Fibroblast of lung (primary cell): ENCODE measurements at places on chromosomes 11 and 22. TPM values are rescaled to one million over a fixed set of nuclear protein-coding genes. Genes with fewer than 3 reads are reported as not detected.

The SELENOH gene
- total RNA-seq = 93.0 and 99.1 TPM in 2 replicates

The LRRC55 gene
- total RNA-seq = not detected in 2 replicates

The FGF19 gene
- total RNA-seq = not detected in 2 replicates

The PRRG4 gene
- total RNA-seq = under 0.01 and 0.33 TPM in 2 replicates

The APLP2 gene
- 415 and 508 TPM in 2 replicates for total RNA-seq

The TYR gene
- not detected in 2 replicates for total RNA-seq

The UBASH3B gene
- 22.9 and 44.4 TPM in 2 replicates for total RNA-seq

The P4HA3 gene
- 4.1 and 5.1 TPM in 2 replicates for total RNA-seq

The ARAP1 gene
- 97.3 and 113 TPM in 2 replicates for total RNA-seq

The PSMA1 gene
- 136 and 165 TPM in 2 replicates for total RNA-seq

The CHRNA10 gene
- total RNA-seq = 0.50 and 0.51 TPM in 2 replicates

The TUBA8 gene
- total RNA-seq = 0.51 and 0.83 TPM in 2 replicates
